Midbrain (tissue), 1 donor: ENCODE measurements at places on chromosomes 2 and 18.
A peak's percentile ranks its signal among the peaks of the same experiment; 100 is the strongest.

DNA sequence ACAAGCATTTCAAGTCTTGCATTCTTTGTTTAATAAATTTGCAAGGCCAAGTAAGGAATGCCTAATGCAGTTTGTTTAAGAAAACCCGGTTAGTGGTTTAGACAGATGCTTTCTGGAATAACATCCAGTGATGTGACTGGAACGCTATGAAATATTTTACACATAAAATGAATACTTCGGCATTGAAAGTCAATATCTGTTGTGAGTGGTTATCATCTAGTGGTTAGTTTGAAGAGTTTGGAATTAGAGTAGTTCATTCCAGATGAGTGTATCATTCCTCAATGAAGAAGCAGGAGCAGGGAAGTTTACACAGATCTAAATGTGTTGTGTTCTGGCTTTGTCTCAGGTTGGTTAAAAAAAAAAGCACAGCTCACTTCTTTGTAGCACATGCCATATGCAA, 608.0 kb upstream of the PIK3C3 start:
- DNase-seq = no peak

- DNase-seq = no peak
These were observed 228.1 kb downstream of the DSC3 start for GRCh38 chr18:30814446-30814845.

GRCh38 chr18:59566533-59566971, 130.7 kb downstream of the CCBE1 start:
- no peak for DNase-seq

GRCh38 chr2:105317937-105318336, 11.6 kb downstream of the TGFBRAP1 start:
- no peak for DNase-seq

DNA sequence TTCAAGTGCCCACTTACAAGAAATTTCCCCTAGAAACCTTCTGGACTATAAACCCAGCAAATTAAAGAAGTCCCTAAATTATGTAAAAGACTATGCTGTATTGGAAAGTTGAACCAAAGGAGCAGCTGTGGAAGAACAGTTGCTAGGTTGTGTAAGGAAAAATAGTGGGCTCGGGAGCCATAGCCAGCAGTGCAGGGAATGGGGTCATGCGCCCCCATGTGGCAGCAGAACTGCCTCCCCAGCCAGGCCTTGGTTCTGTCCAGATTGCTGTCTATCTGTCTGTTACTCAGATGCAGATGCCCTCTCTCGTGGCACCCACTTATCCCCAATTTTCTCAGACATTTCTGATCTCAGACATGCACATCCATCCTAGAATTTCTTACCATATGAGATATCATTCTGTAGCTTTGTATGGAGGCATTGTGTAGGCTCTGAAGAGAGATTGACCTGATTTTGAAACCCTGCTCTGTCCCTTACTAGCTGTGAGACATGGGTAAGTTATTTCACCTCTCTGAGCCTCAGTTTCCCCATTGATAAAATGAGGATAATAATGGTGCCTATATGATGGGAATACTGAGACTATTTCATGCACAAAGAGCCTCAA, 258.3 kb downstream of the SS18 start:
- peak; percentile 68 for DNase-seq

DNA sequence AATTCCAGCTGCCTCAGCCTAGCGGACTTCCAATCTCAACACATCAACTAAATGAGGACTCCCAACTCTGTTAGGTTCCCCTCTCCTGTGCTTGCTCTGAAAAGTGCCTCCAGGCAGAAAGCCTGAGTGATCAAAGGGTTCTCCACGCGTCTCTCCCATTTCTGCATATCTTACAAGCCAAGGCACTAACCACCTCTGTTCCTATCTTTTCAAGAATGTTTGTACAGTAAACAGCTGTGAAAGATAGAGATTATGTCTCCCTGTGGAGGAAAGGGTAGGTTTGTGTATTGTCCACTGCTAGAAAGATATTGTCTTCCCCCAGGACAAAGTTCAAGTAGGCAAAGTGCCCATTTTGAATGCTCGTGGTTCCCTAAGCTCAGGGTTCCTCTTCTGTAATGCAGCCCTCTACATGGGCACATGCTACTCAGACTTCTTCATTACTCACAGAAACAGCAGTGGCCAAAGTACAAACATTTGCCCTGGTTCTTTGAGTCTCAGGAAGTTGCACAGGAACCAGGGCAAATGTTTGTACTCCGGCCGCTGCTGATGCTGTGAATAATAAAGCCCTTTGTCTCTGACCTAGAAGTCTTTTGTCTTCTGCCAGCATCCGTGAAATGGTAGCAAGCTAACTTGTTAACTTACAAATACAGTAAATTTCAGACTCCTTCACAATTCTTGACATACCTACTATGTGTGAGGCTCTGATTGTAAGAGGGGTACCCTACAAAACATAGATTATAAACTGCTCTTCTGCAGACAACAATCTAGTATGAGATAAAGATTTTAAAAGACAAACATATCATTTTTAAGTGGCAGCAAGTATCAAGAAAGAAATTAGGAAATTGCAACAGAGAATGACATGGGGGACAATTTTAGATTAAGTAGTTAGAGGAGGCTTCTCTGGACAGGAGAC, 44.5 kb downstream of the PKDCC start:
- peak; percentile 55 for DNase-seq

- no peak for DNase-seq
These were observed 100.1 kb downstream of the CTNNA2 start for GRCh38 chr2:79612999-79613398.

DNA sequence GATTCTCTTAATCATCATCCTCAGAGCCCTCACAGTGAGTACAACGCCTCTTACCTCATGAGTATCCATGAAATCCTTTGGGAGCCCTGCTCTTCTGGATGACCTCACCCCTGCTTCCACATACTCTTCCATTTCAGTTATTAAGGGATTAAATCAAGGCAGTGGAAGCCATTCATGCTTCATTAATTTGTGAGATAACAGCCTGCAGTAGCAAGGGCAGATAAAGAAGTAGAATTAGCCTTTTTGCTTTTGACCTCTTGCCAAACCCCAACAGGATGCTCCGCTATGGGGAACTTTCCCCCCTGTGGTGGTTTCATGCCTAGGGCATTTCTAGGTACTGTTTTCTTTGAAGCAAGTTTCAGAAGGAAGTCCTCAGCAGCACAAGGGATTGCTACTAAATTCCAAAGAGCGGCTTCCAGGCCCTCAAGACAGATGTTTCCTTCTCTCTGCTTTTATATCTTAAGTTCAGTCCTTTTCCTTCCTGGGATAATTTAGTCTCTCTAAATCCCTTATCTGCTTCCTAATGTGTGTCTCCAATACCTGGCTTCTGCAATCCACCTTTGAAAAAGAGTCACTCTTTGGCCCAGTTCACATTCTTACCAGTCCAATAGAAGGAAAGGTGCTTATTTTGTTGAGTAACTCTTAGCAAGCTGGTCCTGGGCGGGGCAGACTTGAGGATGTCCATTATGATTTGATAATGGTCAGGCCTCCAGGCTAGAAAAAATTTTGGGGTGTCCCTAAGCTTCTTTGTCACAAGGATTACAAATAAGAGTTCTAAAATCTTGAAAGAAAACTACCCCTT, 76.9 kb downstream of the MYO1B start:
- DNase-seq = peak; percentile 18

DNA sequence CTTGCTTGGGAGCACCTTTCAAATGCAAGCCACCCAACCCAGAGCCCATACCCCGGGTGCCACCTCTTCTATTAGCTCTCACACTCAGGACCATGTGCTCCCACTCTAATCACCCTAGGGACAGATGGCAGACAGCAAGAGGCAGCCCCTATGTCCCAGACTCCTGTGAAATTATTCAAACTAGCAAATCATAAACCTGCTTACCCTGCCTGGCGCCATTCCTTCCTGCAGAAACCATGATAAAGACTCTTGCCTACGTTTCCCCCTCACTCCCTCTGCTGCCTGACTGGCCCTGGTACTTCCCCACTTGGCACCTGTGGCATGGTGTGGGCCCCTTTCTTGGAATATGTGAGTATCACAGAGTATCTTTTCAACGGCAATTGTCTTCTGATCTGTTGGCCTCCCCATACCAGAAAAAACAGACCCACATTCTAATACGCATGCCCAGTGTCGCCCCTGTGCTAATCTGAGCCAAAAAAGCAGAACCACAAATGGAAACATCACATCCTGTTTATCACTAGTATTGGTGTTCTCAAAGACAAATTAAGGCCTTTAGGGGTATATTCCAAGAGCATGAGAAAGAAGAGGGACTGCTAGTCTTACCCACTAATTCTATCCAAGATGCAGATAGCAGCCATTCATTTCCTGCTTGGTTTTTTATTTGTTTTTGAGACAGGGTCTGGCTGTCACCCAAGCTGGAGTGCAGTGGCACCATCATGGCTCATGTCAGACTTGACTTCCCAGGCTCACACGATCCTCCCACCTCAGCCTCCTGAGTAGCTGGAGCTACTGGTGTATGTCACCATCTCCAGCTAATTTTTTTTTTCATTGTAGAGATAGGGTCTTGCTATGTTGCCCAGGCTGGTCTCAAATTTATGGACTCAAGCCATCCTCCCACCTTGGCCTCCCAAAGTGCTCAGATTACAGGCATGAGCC, 44.1 kb upstream of the TTC39C start:
- no peak for DNase-seq

GRCh38 chr2:126714191-126714965, 58.4 kb downstream of the GYPC start:
- DNase-seq = no peak

- no peak for DNase-seq
These were observed 71.2 kb downstream of the PLB1 start for GRCh38 chr2:28567061-28567471.

GRCh38 chr2:34229998-34230397, 630.9 kb upstream of the FAM98A start:
- DNase-seq = no peak

GRCh38 chr2:96527286-96528005, 9.1 kb upstream of the ARID5A start:
- peak; percentile 16 for DNase-seq

GRCh38 chr2:85914922-85915321, 26.1 kb upstream of the ST3GAL5 start:
- no peak for DNase-seq

- no peak for DNase-seq
These were observed 479.4 kb downstream of the METTL4 start for GRCh38 chr18:2091937-2092336.

DNA sequence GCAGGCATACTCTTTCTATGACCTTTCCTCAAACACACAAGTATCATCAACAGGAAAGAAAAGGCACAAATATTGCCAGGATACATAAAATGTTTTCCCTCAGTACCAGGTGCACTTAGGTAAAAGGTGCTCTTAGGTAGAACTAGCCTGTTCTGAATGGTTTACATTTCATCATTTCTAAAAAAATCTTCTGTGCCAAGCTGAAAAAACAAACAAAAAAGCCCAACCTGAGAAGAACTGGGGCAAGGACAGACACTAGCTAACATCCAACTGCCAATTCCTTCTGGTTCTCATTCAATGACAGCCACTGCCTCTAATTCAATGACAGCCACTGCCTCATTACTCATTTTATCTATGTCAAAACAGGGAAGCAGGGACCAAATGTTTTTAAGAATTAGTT, 68.5 kb downstream of the SPIRE1 start:
- DNase-seq = no peak

GRCh38 chr2:41020358-41020757, 568.5 kb upstream of the SLC8A1 start:
- no peak for DNase-seq

DNA sequence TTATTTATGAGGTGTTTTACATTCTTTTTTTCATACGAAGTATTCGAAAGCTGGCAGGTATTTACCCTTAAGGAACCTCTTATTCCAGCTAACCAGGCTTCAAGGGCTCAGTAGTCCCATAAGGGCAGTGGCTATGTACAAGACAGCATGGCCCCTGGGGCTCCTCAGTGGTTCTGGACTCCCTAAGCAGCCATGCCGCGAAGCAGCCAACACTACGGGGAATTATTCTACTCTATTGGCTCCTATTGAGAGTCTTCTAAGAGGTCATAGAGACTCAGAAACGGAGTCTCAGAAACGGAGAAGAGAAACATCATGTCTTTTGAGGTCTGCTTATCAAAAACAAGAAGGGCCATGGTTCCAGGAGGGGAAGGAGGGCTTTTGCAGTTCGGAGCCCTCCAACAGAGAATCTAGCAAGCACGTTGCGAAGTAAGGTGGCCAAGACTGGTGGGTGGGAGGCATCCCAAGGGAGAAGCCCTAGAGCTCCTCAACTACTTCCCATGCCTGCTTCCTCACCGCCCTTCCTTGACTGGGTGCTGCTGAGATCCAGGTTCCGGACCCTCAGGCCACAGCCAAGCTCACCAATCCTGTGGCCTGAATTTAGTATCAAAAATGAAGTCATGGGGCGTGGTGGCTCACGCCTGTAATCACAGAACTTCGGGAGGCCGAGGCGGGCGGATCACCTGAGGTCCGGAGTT, 109.7 kb downstream of the INO80D start:
- no peak for DNase-seq

DNA sequence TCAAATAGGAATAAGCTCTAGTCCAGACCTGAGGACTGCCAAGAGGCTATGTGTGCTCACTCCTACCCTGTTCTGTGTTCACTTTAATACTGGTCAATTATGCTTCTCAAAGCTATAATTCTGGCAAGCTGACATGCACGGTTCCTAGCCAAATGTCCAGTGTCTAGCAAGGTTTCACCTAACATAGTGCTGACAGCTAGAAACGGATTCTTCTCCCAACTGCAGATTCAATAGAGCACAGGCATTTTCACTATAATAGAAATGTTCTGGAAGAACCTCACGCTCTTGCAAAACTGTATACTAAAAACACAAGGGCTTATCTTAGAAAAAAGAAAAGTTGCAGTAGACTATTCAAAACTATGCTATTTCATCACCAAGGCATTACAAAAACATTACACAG, 45.1 kb downstream of the HDAC4 start:
- no peak for DNase-seq
